DMS 273 treated with DMSO at 0.1 percent for 48 hours (cell line): ENCODE measurements at places on chromosomes 2 and 18.
A peak's percentile ranks its signal among the peaks of the same experiment; 100 is the strongest.

DNA sequence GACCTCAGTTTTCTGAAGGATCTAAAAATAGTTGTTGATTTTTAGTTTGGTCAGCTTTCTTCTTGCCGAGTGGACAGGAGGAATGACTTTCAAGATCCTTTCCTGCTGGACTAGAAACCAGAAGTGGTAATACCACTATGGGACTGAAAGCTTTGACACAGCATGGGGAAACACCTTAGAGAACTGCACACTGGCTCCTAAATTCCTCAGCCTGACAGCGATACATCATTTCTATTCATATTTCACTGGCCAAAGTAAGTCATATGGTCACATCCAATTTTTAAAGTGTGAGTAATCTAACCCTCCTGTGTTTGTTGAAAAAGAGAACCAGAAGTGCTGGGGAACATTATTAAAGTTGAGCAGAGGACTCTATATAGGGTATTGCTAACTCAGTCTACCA is 244.7 kb upstream of the MMADHC start:
- no peak for DNase-seq

DNA sequence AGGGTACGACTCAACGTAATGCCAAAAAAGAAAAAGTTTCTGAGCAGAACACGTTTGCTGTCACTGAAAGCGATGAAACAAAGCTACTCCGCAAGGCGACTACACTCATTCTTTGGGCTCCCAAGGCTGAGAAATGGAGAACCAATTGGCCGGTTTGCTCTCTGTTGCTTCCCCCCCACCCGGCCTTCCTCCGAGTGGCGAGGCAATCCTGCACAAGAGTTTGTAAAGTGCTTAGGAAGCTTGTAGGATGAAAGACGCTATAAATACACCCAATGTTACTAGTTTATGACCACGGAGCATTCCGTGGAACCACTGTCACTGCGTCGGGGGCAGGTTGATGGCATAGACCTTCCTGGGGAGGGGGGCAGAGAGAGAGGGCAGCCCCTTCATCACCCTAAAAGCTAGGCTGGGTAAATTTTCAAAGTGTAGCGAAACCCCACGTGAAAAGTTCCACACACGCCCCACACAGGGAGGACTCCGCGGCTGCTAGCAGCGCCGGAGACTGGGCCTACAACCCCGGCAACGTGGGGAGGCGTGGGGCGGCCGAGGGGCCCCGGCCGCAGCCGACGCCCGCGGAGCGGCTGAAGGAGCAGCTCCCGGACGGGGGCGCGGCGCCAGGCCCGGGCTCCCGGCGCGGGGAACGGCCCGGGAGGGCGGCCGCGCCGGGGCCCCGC is 915 bp downstream of the CUL3 start:
- DNase-seq: no peak

DNA sequence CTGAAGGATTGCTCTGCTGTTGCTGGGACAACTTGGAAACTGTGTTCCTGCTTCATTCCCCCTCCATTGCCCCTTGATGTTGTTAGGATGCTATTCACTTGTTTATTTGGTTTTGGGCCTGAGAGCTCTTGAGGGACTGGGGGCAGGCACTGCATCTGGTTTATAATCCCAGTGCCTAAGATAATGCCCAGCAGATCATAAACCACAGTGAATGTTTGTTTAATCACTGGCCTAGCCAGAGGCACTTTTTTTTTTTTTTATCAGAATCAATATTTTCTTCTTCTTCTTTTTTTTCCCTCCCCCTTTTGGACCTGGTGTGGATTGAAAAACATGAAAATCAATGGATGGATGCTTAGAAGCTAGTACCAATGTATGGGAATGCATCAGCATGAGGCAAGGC is 38.1 kb downstream of the KCNS3 start:
- no peak for DNase-seq

DNA sequence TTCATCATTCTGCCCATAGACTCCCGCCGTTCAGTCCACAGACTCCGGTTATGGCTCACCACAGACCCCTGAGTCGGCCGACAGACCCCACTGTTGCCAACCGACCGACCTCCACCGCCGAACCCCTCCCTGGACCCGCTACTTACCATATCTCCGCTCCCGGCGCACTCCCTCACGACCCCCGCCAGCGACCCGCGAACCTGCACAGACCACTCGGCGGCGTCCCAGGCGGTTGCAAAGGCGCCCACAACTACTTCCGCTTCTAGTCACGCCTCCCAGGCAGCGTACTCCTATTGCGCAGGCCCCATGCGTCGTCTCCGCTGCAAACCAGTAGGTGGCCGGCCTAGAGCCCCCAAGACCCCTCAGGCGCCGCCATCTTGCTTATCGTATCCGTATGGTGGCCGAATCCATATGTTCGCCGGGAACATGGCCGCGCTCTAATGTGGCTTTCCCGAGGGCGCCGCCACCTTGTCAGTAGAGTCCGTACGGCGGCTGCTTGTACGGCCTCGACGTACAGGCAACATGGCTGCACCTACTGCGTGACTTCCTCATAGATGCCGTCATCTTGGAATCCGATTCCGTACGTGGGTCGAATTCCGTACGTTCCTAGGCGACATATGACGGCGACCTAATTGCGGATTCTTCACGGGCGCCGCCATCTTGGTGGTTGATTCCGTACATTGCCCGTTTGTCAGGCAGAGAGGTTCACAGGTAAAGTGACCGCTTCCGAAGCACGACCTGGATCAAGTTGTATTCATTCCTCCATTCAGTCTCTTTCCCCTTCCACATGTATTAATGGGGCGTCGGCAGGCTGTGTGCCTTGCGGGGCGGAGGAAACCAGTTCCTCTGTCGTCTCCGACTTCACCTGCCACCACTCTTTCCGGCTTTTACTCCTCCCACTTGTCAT is at the start of gene CXXC1:
TSS of gene CXXC1 (minus strand) at position 252 of the 907 bp plus-strand sequence. CDS start at position 149, 103 bp downstream.
- DNase-seq: peak; percentile 98

GRCh38 chr18:48544661-48545415 is 6.0 kb downstream of the CTIF start:
- DNase-seq: no peak

- peak; percentile 35 for DNase-seq
Measured at GRCh38 chr2:156436497-156437085, 412 bp downstream of the GPD2 start.

GRCh38 chr18:63949068-63949737 is at the start of gene HMSD:
HMSD (plus strand) TSS chr18:63949301; CDS start chr18:63953456, 4,155 bp downstream.
- DNase-seq: no peak

DNA sequence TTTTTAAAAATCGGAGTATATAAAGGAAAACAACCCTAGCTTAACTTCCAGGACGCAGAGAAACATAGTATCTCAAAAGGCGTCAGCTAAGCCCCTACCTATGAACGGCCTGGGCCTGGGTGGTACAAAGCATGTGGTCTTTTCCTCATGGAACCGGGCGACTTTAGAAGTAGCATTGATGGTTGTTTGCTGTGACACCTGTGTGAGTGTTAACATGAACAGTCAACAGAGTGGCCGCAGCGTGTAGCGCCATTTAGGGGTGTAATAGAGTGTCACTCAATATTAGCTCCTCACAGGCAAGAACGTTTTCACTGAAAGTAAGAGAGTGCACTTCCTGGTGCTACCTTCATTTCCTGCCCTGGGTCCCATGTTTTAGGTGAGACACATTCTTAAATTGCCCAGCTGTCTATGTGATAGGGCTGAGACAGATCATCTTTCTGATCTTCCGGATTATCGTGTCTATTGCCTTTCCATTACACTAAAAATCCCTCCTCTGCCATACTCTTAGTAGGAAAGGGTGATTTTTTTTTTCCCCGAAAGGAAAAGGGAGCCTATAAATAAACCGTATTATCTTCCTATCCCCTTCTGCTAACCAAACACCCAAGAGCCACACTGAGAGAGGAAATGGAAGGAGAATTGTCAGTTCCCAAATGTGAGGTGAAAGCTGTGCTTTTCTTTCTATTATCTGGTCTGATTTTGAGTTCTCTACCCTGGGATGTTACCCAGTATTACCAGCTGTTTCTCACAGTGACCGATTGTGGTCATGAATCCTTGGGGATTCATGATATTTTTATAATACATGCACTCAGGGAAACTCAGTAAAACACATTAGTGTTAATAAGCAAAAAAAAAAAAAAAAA is 1.3 kb downstream of the GORASP2 start:
- peak; percentile 34 for DNase-seq

DNA sequence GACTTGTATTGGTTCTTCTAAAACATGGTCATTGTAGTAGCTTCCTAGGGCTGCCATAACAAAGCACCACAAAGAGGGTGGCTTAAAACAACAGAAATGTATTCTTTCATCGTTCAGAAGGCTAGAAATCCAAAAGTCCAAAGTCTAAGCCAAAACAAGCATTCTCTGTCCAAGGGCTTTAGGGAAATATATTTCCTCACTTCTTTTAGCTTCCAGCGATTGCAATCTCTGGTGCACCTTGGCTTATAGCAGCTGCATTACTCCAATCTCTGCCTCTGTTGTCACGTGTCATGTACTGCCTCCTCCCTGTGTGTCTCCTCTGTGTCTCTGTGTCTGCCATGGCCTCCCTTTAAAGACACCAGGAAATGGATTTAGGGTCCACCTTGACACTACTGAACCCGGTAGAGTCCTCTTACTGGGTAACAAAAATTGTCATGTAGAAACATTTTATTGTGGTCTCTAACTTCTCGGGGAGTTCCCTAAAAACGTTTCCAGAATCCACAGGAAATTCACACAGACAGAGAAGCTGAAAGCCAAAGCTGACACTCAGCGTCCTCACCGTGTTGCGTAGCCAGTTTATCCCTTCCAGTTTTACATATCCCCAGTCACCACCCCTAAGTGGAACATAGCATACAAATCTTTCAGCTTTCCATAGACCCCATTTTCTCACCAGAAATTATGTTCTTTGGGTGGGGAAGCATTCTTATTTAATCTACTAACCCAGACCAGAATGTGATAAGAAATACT is 20.7 kb upstream of the TTN start:
- no peak for DNase-seq

DNA sequence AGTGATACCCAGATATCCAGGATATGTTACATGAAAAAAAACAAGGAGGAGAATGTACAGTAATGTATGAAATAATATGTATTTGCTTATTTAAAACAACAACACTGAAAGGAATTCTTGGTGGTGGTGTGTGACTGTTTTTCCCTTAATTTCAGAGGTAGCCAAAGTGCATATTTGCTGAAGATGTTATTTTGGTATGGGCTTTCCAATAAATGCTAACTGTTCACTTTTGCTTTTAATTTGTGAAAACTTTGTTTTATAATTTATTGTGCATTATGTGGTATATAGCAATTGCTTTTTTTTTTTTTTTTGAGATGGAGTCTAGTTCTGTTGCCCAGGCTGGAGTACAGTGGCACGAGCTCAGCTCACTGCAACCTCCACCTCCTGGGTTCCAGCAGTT is 7.6 kb downstream of the CCNYL1 start:
- no peak for DNase-seq

DNA sequence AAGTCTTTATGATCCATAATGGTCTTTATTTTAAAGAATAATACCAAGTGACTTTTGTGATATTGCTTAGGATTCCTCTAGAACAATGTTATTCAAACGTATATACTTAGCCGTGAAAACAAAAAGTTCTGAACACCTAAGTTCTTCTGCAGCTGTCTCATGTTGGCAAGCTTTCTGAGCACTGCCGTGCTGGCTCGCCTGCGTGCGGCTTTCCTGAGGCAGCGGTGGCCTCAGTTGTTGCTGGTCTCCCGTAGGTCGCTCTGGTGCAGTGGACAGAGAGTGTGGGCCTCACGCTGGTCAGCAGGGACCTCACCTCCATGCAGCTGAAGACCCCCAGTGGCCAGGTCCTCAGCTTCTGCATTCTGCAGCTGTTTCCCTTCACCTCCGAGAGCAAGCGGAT is 66.8 kb upstream of the NFATC1 start:
- DNase-seq: no peak

DNA sequence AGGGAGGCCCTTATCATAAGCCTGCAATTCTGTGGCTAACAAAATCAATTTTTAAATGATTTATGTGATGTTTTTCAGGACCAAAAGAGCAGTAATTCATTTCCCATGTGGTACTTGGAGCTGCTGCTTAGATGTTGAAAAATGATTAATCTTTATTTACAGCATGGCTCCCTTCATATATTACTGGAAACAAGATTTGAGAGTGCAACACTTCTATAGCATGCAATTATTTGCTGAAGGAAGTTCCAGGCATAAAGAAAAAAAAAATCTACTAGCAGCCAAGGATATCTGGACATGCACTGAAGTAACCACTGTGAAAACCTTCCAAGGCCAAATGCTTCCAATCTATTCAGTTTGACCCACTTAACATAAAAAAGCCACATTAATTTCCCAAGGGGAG is 186.3 kb downstream of the SLC8A1 start:
- no peak for DNase-seq

- DNase-seq: no peak
Measured at GRCh38 chr18:36298126-36298741, 721 bp downstream of the FHOD3 start.

- no peak for DNase-seq
Measured at GRCh38 chr2:113179446-113180045, 5.8 kb downstream of the PSD4 start.

DNA sequence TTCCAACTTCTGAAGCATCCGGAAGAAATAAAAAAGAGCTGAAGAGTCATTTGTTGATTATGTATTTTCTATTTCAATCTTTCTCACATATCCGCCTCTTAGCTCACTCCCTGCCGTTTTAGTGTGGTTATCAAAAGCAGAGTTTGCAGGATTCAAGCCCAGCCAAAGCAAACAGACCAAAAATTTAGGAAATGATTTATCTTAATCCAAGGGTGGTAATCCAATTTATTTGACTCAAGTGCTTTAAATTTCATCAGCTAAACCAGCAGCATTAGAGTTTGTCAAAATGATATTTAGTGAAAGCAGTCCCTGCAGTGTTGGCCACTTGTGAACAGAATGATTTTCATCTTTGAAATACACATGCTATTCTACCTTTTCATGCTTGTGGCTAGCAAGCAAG is 129.3 kb upstream of the CCDC68 start:
- no peak for DNase-seq
